Osteocyte (in vitro differentiated cells): ENCODE measurements at places on chromosomes 3 and 15.

DNA sequence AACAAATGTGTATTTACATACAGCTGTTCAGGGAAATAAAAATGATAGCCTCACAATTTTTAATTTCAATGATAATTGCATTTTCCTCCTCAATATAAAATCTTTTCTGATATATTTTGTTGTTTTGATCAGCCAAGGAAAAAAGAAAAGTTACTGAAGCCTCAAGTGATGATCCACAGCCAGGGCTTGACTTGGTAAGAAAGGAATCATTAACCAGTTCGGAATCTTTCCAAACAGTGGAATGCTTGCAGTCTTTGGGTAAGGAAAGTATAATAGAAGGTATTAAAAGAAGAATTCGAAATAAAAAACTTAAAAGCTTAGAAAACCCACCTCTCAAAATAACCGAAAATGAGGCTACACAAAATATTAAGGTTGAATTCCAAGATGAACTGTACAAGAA, 1.0 kb downstream of the TOPAZ1 start:
- no peak overlapping the region for H3K4me3 ChIP-seq
- H3K4me1 ChIP-seq: no peaks in the 10 kb centered on the region
- DNase-seq: no peak
- H3K27ac ChIP-seq: no peak overlapping the region
- peaks cover 37% of the 10 kb centered on the region for H3K27me3 ChIP-seq
- H3K36me3 ChIP-seq: no peaks in the 10 kb centered on the region

- no peak for DNase-seq
- H3K4me1 ChIP-seq: peaks cover 45% of the 10 kb centered on the region
- peak overlapping the region; percentile 78 for H3K27ac ChIP-seq
- H3K27me3 ChIP-seq: no peaks in the 10 kb centered on the region
Observed at GRCh38 chr3:117651246-117651645, 941.7 kb downstream of the TUSC7 start.

GRCh38 chr15:70699890-70700289, 63.5 kb downstream of the UACA start:
- no peaks in the 10 kb centered on the region for H3K27me3 ChIP-seq
- peak overlapping the region; percentile 46 for H3K4me3 ChIP-seq
- peaks cover 26% of the 10 kb centered on the region for H3K36me3 ChIP-seq

GRCh38 chr15:57298843-57299550, 77.3 kb upstream of the CGNL1 start:
- H3K36me3 ChIP-seq: no peaks in the 10 kb centered on the region
- H3K27me3 ChIP-seq: no peaks in the 10 kb centered on the region
- H3K4me1 ChIP-seq: no peaks in the 10 kb centered on the region
- DNase-seq: peak; percentile 80
- H3K27ac ChIP-seq: no peak overlapping the region

DNA sequence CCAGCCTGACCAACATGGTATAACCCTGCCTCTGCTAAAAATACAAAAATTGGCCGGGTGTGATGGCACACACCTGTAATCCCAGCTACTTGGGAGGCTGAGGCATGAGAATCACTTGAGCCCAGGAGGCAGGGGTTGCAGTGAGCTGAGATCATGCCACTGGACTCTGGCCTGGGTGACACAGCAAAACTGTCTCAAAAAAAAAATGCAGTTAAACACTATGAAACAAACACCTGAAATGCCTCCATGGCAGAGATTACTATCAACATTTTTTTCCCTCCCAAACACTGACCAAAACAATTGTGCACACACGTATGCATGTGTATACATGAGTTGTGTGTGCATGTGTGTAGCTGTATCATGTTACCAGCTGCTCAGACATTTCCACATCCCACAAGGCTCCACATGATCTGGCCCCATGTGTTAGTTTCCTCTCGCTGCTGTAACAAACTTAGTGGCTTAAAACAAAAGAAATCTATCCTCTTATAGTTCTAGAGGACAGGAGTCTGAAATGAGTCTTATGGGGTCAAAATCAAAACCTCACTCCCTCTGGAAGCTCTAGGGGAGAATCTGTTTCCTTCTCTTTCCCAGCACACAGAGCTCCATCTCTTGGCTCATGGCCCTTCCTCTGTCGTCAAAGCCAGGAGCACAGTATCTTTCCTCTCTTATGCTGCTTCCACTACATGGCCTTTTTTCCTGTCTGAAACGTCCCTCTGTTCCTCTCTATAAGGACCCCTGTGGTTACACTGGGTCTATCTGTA, 34.5 kb downstream of the SLC41A3 start:
- no peak overlapping the region for H3K27ac ChIP-seq
- H3K4me3 ChIP-seq: no peak overlapping the region
- no peak for DNase-seq
- no peaks in the 10 kb centered on the region for H3K4me1 ChIP-seq

DNA sequence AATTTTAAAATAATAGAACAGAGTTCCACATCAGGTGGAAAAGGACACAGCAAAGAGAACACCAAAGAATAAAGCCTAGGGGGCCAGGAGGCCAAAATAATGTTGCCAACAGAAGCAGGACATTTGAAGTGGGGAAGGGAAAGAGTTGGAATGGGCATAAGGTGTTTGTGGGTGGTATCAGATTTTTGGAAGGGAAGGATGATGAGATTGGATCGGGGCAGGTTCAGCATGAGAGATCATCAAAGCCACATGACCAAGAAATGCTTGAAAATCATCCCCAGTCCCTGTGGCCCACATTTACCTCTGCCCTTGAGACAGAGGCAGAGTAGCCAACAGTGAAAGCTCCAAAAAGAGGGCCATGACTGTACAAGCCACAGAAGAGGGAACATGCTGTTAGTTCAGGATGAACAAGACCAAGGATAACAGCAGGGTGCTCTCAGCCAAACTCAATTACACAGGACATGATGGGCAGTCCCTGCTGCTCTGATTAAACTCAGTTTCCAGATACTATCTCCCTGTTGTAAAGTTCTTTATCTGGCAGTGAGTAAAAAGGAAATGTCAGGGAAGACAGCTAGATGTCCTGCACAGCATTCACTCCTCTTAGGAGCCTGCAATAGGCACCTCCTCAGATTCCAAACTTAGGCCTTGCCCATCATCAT, 32.5 kb downstream of the RAB27A start:
- H3K4me3 ChIP-seq: no peak overlapping the region
- H3K27me3 ChIP-seq: no peaks in the 10 kb centered on the region
- H3K4me1 ChIP-seq: peaks cover 12% of the 10 kb centered on the region
- no peaks in the 10 kb centered on the region for H3K36me3 ChIP-seq
- no peak overlapping the region for H3K27ac ChIP-seq

DNA sequence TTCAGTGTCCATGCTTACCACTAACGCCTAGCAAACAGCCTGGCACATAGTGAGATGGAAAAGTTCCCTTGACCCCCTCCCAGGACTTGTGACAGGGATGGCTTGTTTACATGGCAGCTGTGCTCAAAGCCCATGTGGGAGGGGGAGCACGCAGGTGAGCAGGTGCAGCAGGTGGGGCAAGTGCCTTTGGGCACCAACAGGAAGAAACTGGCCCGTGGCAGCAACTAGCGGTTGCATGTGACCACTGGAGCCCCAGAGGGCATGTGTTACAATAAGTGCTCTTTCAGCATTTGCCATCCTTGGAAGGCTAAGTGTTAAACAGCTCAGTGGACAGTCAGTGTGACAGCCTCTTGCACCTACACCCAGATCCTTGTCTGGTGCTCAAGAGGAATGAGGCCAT, 734.6 kb downstream of the TUSC7 start:
- H3K36me3 ChIP-seq: no peaks in the 10 kb centered on the region
- no peak overlapping the region for H3K27ac ChIP-seq
- H3K4me3 ChIP-seq: no peak overlapping the region
- no peak for DNase-seq
- peaks cover 9% of the 10 kb centered on the region for H3K4me1 ChIP-seq

DNA sequence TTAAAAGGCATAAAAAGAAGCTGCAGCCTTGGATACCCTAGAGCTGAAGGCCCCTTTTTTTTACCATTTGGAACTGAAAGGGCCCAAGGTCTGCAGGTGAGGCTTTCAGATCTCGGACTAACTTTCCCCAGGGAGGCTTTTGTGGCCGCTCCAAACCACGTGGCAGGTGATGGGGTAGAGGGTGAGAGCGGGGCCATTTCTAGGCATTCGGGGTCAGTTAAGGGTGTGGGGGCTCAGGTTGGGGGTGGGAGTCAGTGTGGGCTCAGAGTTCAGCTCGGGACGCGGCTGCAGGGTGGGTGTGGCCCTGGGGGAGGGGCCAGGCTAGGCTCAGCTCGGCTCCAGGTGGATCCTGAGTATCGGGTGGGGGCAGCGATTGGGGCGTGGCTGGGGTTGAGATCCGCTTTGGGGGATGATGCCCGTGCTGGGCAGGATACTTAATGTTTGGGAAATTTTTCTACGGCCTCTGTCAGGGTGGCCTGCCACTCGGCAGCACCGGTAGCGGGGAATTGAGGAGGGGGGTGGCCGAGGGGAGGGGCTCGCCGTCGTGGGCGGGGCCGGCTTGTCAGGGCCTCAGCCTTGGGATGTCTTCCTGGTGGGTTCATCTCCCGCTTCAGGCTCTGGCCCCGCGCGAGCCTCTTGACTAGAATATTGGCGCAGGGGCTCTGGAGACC, 2.5 kb downstream of the KLF13 start:
- H3K27ac ChIP-seq: peak overlapping the region; percentile 87
- H3K4me3 ChIP-seq: peak overlapping the region; percentile 85
- H3K36me3 ChIP-seq: no peaks in the 10 kb centered on the region
- H3K4me1 ChIP-seq: peaks cover 38% of the 10 kb centered on the region

GRCh38 chr15:56988219-56988618, 69.8 kb downstream of the TCF12 start:
- DNase-seq: no peak
- no peaks in the 10 kb centered on the region for H3K27me3 ChIP-seq
- peaks cover 6% of the 10 kb centered on the region for H3K36me3 ChIP-seq
- peaks cover 43% of the 10 kb centered on the region for H3K4me1 ChIP-seq

DNA sequence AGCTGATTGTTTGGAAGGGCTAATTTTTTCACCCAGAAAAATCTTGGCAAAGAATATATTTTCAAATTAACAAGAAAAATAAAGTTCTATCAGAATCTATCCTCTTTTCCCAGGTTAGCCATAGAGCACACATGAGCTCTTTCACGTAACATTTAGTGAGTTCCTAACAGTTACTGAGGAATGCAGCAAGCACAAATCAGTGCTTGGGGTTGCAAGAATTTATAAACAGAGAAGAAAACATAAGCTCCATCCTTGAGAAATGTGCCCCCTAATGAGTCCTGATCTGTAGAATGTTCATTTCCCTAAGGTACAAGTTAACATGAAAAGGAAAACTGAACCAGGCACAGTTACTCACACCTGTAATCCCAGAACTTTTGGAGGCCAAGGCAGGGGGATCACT, 13.9 kb downstream of the EOGT start:
- H3K4me1 ChIP-seq: peaks cover 26% of the 10 kb centered on the region
- H3K36me3 ChIP-seq: peaks cover 36% of the 10 kb centered on the region
- H3K27me3 ChIP-seq: no peaks in the 10 kb centered on the region

- peaks cover 23% of the 10 kb centered on the region for H3K27me3 ChIP-seq
- no peaks in the 10 kb centered on the region for H3K4me1 ChIP-seq
- H3K4me3 ChIP-seq: no peak overlapping the region
- H3K27ac ChIP-seq: no peak overlapping the region
- DNase-seq: peak; percentile 44
- H3K36me3 ChIP-seq: no peaks in the 10 kb centered on the region
Observed at GRCh38 chr3:127438951-127439350, 151.1 kb upstream of the PRR20G start.

DNA sequence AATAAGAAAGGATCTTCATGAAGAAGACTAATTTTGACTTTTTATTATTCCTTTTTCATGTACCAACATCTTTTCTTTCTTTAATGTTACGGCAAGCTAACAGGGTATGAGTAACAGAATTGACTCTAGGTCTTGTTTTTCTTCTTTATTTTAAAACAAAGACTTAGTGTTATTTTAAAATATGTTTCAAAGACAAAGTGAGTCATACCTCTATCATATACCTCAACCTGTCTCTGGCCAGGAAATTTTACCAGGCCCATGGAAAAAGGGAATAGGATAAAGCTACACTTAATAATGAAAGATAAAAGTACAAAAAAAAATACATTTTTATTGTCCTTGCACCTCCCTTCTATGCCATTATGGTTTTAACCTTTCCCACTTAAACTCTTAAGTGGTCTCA, 57.4 kb downstream of the ZNF148 start:
- DNase-seq: no peak
- H3K4me3 ChIP-seq: no peak overlapping the region
- H3K27me3 ChIP-seq: no peaks in the 10 kb centered on the region
- H3K4me1 ChIP-seq: peaks cover 18% of the 10 kb centered on the region

GRCh38 chr15:98881526-98882520, 125.8 kb downstream of the PGPEP1L start:
- H3K36me3 ChIP-seq: no peaks in the 10 kb centered on the region
- H3K27me3 ChIP-seq: no peaks in the 10 kb centered on the region
- H3K27ac ChIP-seq: peak overlapping the region; percentile 80
- DNase-seq: no peak
- peaks cover 80% of the 10 kb centered on the region for H3K4me1 ChIP-seq
- no peak overlapping the region for H3K4me3 ChIP-seq

DNA sequence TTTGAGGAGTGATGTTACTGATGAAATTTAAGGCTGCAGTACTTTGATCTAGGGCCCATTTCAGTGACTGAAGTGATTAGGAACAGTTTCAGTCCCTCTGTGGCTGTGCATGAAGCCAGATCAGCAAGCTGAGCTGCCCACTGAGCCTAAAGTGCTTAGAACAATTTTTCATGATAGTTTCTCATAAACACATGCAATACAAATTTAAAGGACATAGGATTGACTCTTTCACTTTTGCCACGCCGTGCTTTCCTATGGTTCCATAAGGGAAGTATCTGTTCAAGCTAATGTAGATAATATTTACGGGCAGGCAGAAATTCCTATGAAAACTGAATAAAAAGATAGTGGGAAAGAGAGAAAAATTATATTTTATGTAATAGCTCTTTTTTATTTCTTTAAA, 10.6 kb downstream of the ANKUB1 start:
- DNase-seq: no peak
- no peaks in the 10 kb centered on the region for H3K27me3 ChIP-seq
- no peak overlapping the region for H3K27ac ChIP-seq
- no peak overlapping the region for H3K4me3 ChIP-seq
- H3K36me3 ChIP-seq: no peaks in the 10 kb centered on the region
- peaks cover 18% of the 10 kb centered on the region for H3K4me1 ChIP-seq

DNA sequence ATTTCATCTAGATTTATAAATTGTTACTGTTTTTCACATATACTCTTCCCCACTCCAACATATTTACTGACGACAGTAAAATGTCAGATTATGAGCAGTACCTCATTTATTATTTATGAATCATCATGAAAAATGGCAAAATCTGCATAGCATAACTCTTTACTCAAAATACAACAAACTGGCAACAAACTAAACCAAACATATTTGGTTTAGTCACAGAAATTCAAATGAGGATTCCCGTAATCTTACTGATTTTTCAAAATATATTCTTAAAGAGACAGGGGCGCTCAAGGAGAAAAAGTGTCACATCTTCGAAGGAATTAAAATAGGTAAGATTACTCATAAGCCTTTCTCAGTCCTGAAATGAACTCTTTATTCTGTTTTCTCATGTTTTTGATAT, 3.0 kb upstream of the GPR87 start:
- H3K27ac ChIP-seq: no peak overlapping the region
- H3K4me1 ChIP-seq: peaks cover 8% of the 10 kb centered on the region
- no peak overlapping the region for H3K4me3 ChIP-seq
- no peaks in the 10 kb centered on the region for H3K27me3 ChIP-seq
- no peak for DNase-seq
- H3K36me3 ChIP-seq: no peaks in the 10 kb centered on the region

- DNase-seq: no peak
- peaks cover 3% of the 10 kb centered on the region for H3K4me1 ChIP-seq
- peaks cover 32% of the 10 kb centered on the region for H3K27me3 ChIP-seq
- peak overlapping the region; percentile 81 for H3K4me3 ChIP-seq
- no peaks in the 10 kb centered on the region for H3K36me3 ChIP-seq
- peak overlapping the region; percentile 75 for H3K27ac ChIP-seq
Observed at GRCh38 chr3:133896002-133896761, 500 bp upstream of the RAB6B start.
